ENCODE measurements at places on chromosomes 2 and 18. TPM values are rescaled to one million over a fixed set of nuclear protein-coding genes. Genes with fewer than 3 reads are reported as not detected.
A peak's percentile ranks its signal among the peaks of the same experiment; 100 is the strongest.

Gene DSG2
- 56.1 TPM for polyA plus RNA-seq

Gene HOXD12
- 0.24 TPM for polyA plus RNA-seq

Gene GORASP2
- polyA plus RNA-seq = 92.4 TPM

Gene RIT2
- not detected for polyA plus RNA-seq

Gene NYAP2
- polyA plus RNA-seq = 0.03 TPM

Gene NIF3L1
- polyA plus RNA-seq = 51.9 TPM

Gene GPR39
- polyA plus RNA-seq = 4.8 TPM

Gene ZNF396
- 7.2 TPM for polyA plus RNA-seq

Gene FEV
- polyA plus RNA-seq = 0.07 TPM

Gene ATP9B
- 31.7 TPM for polyA plus RNA-seq

GRCh38 chr2:1707771-1708418, 36.4 kb downstream of the PXDN start:
- DNase-seq = no peak

- no peak for DNase-seq
Measured at GRCh38 chr2:191441496-191442214, 196.5 kb downstream of the MYO1B start.

- no peak for DNase-seq
Measured at GRCh38 chr2:227097495-227098161, 66.4 kb downstream of the COL4A4 start.

GRCh38 chr2:39394516-39394961, 42.5 kb downstream of the MAP4K3 start:
- DNase-seq = no peak

DNA sequence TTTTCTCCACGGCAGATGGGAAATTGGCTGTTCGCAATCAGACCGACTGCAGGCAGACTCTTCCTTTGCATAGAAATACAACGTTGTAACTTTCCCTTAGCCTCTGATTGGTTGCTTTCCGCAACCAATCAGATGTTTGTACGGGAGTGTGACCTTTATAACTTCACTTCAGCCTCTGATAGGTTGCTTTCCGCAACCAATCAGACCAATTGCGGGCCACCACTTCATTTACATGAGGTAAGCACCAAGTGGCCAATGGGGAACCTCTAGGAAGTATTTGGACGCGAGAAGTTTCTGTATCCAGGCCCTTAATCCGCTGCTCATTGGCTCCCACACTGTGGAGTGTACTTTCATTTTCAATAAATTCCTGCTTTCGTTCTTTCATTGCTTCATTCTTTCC, 19.1 kb downstream of the SLC25A12 start:
- no peak for DNase-seq

DNA sequence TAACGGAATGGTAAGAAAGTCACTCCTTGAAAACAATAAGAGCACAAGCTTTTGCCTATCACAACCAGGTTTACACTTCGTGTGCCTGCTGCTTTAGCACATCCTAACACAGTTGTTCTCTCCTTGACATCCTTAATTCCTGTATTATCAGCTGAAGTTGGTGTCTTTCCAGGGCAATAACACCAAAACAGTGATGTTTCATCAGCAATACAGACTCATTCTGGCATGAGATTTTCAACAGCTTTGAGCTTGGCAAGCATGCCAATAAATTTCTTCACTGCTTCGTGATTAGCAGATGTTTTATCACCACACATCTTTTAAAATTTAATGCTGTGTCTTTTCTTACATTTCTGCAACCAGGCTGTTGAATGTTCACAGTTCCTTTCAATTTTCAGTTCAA, 148.4 kb downstream of the EIPR1 start:
- no peak for DNase-seq

- DNase-seq = no peak
Measured at GRCh38 chr2:178775975-178776374, 31.2 kb downstream of the TTN start.

- no peak for DNase-seq
Measured at GRCh38 chr2:169778446-169778845, 20.2 kb upstream of the SSB start.

DNA sequence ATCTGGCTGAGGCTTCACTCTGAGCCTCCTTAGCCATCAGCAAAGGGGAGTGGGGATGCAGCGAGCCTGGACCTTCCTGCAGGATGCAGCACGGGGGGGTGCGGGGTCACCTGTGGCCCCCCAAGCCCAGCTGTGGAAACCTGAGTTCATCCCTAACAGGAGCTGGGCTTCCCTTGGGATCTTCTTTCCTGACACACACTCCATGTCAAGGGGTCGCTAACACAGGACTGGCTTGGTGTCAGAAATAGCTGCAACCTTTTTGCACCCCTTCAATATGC, 174.7 kb downstream of the RTP5 start:
- DNase-seq = no peak

GRCh38 chr2:15178946-15179345, 382.2 kb downstream of the NBAS start:
- no peak for DNase-seq

- DNase-seq = no peak
Measured at GRCh38 chr2:211981451-211981850, 557.2 kb downstream of the ERBB4 start.

- no peak for DNase-seq
Measured at GRCh38 chr2:189409647-189410046, 31.6 kb upstream of the WDR75 start.

- no peak for DNase-seq
Measured at GRCh38 chr2:101479810-101480209, 4.9 kb upstream of the RFX8 start.

DNA sequence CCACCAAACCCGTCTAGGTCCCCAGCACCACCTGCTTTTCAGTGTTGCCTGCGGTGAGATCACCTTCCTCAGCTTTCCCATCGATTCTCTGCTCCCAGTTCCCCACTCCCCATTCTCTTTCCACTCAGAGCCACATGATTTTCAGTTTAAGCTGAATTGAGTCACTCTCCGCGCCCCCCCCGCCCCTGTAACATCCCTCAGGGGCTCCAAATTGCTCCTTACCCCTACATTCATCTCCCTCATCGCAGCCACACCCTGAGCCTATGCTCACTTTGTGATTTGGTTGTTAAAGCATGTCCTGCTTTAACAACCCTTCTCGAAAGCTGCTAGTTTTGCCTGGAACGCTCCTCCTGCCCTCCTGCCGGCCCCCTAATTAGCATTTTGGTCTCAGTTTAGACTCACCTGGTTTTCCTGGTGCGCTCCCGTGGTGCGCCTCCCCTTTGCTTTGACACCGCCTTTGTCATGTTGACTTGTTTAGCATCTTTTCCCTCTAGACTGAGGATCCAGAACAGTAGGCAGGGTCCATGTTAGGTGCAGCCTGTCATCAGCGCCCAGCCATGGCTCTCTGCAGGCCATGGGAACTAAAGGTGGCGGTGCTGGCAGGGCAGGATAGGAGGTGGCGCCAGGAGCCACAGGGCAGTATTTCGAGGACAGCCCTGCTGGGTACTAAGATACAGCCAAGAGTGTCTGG, 60.8 kb downstream of the ST3GAL5 start:
- no peak for DNase-seq

DNA sequence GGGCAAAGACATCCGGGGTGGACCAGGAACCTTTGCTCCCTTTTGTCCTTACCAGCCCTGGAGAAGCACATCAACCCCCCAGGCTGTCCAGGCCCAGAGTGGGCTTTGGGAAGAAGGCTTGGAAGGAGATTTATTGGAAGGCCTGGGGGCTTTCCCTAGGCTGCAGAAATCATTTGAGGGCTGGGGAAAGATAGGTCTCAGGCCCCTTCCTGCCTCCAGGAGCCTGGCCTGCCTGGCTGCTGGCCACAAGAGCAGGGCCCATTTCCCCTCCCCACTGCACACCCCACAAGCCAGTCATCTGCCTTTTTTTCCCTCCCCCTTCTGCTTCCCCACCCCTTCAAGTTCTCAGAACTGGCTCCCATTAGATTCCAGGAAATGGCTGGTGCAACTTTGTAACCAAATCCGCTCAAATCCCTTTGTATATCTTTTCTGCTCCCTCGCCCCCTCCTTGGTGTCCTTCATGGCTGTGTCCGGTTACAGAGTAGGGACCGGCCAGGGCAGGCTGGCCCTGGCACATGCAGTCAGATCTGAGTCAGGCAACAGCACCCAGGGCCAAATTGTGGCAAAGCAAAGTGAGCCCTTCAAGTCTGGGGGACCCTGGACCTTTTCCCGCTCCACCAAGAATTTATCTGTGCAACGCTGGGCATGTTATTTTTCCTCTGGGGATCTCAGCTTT, 20.8 kb upstream of the TNP1 start:
- DNase-seq = peak; percentile 30

DNA sequence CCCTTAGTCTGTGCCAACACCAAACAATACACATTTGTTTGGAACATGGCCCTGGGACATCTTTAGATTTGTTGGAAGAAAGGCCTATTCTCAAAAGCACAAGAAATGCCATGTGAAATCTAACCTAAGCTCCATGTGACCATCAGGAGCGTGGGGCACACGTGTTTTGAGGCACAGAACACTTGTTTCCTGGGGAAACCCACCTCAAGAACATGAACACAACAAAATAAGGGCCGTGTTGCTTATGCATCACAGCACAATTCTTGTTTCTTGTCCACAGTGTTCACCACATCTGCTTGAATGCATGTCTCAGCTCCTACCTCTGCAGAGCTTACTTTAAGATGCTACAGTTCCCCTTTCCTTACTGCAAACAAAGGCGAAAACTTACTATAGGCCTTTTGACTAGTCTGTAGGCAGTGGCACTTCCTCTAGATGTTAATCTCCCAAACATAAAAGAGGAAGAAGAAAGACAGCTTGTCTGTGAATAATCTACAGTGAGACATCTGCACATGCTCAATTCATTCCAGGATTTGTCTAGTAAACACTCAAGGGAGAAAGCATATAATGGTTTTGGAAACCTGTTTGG, 165.0 kb downstream of the ANKRD44 start:
- DNase-seq = no peak

- DNase-seq = no peak
Measured at GRCh38 chr2:177984749-177985148, 87.8 kb downstream of the PDE11A start.

GRCh38 chr2:172455121-172455515, 27.7 kb downstream of the ITGA6 start:
- DNase-seq = no peak

DNA sequence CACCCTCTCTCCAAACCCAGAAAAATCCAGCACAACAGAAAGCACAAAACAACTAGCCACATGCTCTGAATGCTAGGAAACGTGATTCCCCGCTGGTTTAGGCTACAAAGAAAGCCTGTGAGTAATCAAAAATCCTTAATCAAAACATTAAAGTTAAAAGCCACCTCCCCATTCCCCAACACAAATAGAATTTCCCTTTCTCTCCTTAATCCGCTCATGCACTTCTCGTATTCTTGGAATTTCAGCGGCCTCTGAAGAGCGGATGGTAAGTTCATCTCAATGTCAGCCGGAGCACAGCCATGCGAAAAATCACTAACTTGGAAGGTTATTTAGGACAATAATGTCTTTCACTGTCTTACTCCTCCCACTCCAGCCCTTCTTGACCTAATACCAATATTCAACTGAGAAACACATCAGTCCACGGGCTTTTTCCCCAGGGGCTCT, 126.7 kb downstream of the OSBPL1A start:
- DNase-seq = peak; percentile 32

GRCh38 chr2:138531913-138532312, 30.3 kb downstream of the SPOPL start:
- no peak for DNase-seq

DNA sequence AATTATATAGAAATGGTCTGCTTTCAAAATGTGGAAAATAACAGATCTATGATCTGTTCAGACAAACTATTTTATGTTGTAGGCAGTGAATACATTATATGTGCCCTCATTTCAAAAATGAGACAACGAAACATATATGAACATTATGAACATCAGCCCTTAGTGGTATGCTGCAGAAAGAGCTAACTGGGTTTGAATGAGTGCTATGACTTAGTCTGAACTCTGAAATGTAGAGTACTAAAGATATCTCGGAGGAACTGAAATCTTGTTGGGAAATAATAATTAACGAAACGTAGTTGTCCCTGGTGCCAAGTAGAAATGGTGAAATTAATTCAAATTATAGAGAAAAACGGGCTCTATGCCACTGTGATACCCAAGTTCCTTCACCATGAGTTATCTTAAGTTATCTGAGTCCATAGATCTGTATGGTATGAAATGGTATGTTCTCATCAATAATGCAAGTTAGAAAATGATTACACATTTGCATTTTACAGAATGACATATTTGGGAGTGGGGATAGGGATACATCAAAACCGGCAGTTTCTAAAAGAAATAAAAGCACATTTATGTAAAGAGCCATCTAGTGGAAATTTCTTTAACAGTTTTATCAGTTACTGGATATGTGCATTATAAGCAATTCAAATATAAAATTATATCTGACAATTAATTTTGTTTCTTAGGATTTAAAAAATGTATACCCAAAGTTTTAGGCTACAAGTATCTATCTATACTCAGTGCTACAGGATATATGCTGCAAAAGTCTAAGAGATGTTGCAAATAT, 26.7 kb downstream of the STARD6 start:
- DNase-seq = no peak

DNA sequence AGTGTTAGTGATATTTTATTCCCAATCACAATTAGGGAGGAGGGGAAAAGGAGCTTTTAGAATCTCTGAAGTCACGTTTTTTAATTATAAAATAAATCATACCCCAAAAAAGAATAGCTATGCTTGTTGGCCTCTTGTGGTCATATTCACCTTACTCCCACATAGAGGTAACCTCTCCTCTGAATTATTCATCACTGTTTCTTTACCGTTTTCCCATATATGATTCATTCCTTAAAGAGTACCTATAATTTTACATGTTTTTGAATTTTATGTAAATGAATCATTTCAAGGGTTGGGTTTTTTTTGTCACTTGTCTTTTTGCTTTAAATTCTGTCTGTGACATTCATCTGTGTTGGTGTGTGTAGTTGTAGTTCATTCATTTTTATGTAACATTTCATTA, 110.6 kb upstream of the CD302 start:
- DNase-seq = no peak

DNA sequence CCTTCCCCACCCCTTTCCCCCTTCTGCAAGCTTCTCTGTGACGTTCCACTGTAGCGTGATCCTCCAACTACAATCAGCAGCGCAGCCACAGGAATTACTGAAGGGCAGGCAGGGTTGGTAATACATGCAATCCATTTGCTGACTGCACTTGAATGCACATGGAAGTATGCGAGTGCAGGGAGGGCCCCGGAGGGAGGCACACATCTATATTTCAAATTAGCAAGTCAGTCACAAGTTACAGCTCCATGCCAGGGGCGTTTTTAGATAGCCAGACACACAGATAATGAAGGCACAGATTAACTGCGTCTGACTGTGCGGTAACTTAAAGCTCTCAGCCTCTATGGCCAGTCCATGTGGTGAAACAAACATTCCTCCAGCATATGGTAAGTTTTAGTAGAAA, 209.2 kb upstream of the GATA6 start:
- DNase-seq = no peak

DNA sequence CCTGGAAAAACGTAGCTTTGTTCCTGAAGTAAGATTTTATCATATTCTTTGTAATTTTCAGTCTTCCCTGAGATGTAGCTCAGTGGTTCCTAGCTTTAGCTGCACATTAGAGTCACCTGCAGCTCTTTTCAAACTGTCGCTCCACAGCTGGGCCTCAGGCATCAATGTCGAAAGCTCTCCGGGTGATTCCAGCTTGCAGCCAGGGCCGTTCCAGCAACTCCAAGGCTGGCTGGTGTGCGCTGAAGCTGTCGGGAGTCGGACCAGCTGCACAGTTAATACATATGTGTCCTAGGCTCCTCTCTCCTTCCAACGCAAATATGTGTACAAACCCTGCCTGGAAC, 609 bp upstream of the ZNF2 start:
- DNase-seq = no peak

- DNase-seq = no peak
Measured at GRCh38 chr18:77063260-77063659, 69.3 kb downstream of the MBP start.

Measured in right renal cortex interstitium (tissue), 3 donors.